Stimulated activated CD4-positive, alpha-beta T cell treated with anti-CD3 and anti-CD28 coated beads, Interleukin-1b, Interleukin-23, amount 100 ng/mL, for 24 hours (primary cell): ENCODE measurements at places on chromosomes 5 and 9.

DNA sequence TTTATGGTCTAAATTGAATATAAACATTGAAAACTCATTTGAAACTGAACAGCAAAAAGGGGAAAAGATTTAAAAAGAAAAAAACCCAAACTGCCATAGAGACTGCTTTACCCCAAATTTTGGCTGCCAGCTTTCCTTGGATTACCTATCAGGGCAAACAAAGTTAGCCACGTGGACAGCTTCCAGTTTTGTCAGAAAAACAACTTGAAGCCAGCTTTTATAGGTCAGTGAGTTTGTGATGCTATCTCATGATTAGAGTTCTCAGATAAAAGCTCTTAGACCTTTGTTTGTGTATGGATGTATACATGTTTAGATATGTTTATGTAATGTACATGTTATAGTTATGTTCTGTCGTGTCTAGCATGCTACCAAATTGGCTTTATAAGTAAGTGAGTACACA is 16.1 kb downstream of the FBP2 start:
- DNase-seq: no peak

- DNase-seq: no peak
Measured at GRCh38 chr5:139342423-139342723, 719 bp downstream of the PAIP2 start.

DNA sequence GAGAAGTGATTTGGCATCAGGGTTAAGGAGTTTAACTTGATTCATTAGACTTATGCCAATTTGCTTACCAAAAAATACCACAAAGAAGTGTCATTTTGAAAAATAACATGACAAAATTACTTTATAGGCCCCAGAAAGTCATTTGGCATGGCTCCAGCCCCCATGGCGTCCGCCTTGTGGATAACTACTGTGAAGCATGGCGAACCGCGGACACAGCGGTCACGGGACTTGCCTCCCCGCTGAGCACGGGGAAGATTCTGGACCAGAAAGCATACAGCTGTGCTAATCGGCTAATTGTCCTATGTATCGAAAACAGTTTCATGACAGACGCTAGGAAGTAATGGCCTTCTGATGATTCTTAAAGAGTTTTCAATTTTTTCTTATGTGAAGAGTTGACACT is 35.4 kb upstream of the TGFBR1 start:
- DNase-seq: no peak

DNA sequence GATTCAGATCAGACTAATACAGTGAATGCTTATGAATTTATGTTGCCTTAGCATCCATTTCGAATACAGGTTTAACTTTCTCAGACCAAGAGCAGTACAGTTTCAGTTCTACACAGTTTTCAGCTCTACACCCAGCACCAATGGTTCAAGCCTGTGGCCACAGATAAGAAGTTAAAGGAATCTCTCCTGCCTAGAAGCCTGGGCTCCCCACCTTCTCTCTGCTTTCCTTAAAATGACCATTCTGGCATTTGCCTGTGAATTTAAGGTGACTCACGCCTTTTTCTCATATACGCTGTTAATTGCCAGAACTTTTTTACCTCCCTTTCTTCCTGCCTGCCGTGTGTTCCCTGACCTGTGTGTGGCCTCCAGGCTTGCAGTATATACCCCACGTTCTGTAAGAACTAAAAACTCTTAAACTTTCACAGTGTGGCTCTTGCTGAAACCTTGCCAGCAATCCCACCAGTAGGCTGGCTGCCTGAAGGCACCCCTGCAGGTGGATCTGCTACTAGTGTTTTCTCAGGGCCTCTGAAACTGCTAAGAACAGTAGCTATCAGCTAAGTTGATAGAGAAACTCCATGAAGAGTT is 692.8 kb upstream of the CDH18 start:
- no peak for DNase-seq

- no peak for DNase-seq
Measured at GRCh38 chr5:134462761-134463160, 51.1 kb upstream of the CDKN2AIPNL start.

DNA sequence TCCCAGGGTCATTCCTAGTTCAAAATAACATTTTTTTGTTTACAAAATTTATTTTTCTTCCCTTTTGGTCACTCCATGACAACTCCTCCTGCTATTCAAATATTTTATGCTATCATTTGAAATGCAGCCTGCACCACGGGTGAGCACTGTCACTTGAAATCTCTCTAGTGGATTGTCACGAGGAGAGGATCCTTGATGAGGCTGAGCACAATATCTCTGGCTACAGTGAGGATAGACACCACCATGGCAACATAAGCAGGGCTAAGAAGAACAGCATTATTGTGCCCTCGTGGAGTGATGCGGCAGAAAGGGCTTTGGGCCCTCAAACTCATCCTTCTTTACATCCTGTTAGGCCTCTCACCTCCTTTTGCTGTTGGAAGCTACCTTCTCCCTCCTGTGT is 321.9 kb downstream of the RAB3C start:
- no peak for DNase-seq
